SK-N-SH treated with all-trans-retinoic acid at 6 μM for 48 hours (cell line): ENCODE measurements at places on chromosomes 12 and 14.

DNA sequence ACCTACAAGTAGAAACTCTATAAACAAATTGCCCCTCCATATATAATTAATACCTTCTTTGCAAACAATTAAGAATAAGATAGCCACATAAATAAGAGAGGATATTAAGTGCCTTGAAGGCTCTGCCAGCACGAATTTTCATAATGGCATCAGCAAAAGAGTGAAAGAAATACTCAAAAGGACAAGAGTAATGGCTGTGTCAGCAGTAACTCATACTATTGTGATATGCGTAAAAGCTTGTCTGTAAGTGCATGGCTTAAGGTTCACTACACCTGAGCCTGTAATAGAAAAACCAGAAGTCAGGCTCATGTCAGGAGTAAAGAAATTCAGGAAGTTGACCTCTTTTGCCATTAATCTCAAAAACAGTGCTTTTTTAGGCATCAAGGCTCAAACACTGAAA is 204.1 kb downstream of the TRHDE start:
- ATAC-seq, result no peak

DNA sequence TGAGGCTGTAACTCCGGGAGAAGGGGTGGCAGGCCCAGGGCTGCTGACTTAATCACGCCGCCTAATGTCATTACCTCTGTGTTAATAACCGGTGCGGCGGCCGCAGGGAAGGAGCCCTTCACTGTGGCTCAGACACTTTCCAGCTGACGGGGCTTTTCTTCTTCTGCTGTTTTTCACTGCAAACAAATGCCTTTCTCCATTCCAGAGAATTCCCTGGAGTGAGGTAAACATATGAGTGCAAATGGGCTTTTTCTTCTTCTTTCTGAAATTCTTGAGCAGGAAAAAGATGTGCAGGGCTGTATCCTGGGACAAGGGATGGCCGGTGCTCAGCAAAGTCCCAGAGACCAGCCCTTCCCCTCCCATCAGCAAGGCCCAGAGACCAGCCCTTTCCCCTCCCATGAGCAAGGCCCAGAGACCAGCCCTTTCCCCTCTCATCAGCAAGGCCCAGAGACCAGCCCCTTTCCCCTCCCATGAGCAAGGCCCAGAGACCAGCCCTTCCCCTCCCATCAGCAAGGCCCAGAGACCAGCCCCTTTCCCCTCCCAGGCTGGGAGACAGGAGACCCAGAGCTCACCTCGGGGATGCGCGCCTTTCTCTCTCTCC is 33.4 kb upstream of the FAM181A start:
- peak; percentile 32; the same call in 1 of the 3 replicates for ATAC-seq

GRCh38 chr12:14252697-14253096 is 112.8 kb upstream of the ATF7IP start:
- no peak for ATAC-seq

DNA sequence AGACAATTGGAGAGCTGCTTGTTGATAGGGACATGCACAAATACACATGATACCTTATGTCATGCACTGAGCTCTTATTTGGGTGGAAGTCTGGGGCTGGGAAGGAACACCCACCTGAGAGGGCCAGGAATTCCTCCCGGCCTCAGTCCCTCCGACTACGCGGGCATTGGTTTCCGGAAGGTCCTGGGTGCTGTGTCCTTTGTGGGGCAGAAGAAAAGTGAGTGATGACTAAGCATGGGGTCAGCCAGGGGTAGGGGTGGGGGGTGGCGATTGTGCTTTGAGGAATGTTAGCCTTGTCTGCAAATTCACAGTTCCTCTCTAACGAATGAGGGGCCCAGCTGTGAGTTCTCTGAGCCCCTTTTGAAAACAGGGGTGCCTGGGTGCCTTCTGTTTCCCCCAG is 798 bp downstream of the CELA1 start:
- peak; percentile 9; the same call in 1 of the 3 replicates for ATAC-seq

DNA sequence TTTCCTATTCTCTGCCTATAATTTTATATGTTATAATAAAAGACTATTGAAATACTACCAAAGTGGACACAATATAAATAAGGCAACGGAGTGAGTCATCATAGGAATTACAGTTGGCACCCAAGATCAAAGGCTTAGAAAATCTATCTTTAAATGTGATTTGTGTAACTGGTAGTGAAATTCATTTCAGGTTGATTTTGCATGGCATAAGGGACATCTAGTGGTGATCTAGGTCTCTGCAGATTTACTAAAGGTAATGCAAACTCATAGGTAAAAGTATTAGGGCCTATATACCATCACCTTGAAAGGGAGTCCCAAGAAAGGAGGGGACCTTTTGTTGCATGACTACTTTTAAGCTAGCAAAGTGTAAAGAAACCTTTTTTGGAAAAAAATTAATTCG is 527.2 kb downstream of the NRXN3 start:
- no peak for ATAC-seq

DNA sequence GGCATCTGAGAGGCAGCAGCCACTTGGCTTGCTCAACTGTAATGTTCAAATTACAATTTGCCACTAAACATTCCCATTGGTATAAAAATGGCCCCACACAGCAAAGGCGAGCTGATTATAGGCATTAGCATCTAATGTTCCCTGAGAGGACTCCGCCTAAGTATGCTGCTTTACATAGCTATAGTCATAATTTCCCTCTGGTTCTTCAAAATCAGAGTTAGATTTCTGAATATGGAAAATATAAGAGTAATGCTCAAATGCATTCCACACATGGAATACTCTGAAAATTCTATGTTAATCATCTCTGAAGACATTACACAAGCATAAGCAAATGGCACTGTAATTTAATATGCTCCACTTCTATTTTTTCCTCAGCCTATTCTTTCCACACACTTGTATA is 83.7 kb upstream of the BTG1 start:
- no peak for ATAC-seq

DNA sequence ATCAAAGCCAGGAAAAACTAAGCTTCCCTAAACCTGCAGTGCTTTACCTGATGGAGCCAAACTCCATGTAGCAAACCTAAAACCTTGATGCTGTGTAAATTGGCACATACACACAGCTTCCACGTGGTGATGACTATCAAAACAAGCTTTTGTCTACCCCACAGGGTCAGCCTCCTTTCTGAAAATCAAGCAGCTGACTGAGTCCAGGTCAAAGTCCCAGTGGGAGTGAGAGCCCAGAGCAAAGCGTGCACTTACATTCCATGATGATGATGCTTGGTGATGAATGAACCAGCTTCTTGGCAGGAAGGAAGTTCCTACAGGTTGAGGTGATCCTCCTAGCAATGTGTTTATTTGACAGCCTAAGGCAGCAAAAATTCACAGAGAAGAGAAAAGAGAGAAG is 630.0 kb upstream of the TBX3 start:
- peak; percentile 73; the same call in 2 of the 3 replicates for ATAC-seq

GRCh38 chr14:68680541-68681051 is 112.3 kb downstream of the ZFP36L1 start:
- no peak for ATAC-seq

DNA sequence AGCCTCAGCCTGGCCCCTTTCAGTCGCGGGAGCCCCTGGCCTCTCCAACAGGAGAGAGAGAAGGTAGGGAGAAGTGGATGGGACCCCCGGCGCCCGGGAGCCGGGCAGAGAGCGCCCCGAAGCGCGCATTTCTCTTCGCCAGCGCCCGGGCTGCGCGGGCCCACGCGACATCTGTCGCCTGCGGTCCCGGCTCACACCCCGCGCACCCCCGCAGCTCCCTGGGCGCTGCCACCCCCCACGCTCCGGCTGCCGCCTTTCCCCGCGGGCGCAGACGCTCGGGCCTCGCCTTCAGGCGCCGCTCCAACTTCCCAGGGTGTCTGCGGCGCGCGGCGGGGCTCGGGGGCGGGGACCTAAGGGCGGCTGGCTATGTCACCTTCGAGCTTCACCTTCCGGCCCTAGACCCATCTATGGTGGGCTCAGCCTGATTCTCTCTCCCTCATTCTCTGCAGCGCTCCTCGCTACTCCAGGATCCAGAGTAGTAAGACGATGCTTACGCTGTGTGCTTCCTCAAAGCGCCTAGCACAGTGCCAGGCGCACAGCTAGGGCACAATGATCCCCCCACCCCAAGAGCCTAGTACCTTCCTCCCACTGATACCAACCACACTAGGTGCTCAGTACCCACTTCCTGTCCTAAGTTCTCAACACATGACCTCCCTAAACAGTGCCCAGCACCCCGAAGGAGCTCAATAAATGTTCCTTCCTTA is 1.6 kb downstream of the HRK start:
- no peak for ATAC-seq

DNA sequence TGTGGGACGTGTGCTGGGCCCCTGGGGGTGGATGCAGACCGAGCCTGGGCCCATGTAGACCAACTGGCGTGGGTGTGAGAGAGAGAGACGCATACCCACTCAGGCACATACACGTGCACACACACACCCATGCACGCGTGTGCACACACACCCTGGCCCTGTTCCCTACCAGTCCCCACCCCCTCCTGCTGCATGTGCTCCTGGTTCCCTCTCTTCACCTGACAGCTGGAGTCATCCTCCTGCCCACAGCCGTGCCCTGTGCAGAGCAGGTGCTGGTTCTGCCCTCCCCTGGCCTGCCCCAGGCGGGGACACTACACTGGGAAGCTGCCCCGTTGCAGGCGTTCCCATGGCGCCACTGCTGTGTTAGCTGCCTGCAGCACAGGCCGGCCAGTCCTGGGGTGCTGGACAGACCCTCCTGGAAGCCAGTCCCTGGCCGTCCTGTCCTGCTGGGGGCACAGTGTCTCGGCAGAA is 18.5 kb downstream of the PACS2 start:
- no peak for ATAC-seq

DNA sequence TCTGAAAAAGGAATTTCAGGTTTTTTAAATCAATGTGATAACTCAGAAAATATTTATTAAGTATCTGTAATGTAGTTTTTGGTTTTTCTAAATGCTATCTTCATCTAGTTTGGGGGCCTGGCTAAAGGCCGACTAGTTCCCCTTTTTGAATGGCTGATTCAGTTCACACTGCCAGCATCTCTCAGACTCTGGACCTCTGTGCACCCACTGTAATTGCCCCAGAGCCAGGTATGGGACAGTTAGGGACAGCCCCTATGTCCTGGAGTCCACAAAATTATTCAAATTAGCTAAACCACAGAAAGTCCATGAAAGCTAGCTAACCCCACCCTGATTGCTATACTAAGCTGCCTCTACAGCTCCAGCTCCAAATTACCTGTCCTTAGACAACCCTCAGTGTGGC is 49.1 kb upstream of the RGS6 start:
- ATAC-seq, result no peak

DNA sequence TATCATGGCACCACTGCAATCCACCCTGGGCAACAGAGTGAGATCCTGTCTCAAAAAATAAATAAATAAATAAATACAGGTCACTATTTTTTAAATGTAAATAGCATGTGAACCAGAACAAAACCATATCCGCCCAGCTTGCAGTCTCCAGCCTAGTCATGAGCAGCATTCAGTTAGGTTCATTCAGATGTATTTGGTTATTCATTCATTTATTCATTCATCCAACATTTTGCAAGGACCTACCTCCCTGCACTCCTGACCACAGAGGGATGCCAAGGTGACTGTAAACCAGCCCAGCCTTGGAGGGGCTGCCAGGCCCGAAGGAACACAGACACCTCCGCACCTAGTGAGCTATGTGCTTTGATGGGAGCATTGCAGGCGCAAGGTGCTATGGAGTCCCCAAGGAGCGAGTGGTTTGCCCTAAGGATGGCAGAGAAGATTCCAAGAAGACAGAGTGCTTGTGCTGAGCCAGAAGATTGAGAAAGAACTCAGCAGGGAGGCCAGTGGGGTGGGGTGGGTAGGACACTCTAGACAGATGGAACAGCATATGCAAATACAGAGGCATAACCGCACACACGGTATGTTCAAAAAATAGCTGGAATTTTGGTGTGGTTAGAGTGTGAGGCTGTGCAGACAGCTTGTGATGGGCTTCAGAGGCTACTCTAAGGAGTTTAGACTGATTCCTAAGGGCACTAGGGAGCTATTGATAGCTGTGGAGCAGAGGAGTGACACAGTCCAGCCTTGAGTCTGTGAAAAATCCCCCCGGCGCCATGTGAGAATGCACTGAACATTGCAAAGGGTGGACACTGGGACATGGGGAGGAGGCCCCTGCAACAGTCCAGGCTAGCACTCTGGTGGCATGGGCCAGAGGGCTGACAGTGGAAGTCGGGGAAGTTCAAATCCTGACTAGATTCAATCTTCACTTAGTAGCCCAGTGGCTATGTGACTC is 11.7 kb downstream of the DTX1 start:
- no peak for ATAC-seq
